ENCODE measurements at places on chromosomes 7 and 10.

DNA sequence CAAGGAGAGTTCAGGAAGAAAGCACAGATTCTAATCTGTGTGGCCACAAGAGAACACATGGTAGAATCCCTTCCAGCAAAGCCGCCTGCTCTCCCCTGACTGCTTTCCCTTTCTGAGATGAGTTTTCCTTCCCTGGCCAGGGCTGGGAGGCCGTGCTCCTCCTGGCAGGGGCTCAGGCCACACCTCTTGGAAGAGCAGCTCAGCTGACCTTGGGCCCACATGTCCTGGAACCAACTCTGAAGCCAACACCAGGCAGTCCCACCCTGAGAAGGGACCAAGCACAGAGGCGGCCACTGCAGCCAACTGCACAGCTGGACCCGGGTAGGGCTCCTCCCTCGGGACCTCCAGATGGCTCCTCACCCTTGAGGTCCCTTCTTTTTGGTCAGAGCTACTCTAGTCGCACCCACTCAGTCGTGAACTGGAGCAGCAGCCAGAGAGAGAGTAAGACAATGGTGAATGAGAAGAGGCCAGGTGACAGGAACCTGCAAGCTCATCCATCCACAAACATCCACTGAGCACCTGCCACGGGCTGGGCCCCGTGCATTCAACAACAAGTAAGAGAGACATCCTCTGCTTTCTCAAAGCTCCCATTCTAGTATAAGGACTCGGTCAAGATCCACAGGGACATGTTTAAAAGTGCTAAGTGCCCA, 40.3 kb downstream of the FAM53B start:
- no peak for DNase-seq

- DNase-seq, result no peak
These were observed 166.6 kb upstream of the AUTS2 start for GRCh38 chr7:69431626-69432025.

- no peak for DNase-seq
These were observed 152.5 kb downstream of the CREB5 start for GRCh38 chr7:28564755-28565374.

GRCh38 chr7:14055813-14056212, 66.3 kb upstream of the ETV1 start:
- DNase-seq, result no peak

DNA sequence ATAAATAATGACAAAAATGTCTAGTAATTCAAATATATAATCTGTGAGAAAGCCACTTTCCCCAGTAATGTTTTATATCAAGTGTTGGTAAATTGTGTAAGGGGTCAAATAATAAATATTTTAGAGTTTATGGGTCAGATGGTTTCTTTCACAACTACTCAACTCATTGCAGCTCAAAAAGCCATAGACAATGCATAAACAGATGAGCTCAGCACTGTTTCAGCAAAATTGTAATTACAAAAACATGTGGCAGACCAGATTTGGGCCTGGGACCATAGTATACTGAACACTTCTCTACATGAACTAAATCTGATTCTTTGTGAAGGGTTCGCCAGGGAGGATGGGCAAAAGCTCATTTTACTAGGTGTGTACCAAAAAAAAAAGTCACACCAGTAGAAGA, 460.8 kb downstream of the NRG3 start:
- DNase-seq, result no peak

GRCh38 chr10:126063353-126063791, 167.0 kb downstream of the FANK1 start:
- no peak for DNase-seq

GRCh38 chr7:83640240-83640639, 8.7 kb downstream of the SEMA3E start:
- no peak for DNase-seq

GRCh38 chr7:47198159-47198558, 383.8 kb downstream of the TNS3 start:
- DNase-seq, result no peak

DNA sequence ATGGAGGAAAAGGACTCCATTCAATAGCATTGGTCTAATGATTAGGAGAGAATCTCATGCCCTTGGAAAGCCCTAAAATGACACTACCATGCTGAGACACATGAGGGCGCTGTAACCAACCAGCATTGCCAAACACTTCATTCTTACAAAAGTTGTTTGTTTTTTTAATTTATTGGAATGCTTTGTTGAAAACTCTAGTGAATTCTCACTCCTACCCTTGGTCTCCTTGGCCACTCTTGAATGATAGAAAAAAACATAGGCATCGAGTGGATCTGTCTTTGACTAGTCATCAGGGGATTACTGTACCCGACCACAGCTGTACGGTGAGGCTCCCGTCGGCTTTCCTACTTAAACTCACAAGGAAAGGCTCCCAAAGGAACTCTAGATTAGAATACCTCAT, 29.3 kb upstream of the ADD3 start:
- peak; percentile 43 for DNase-seq

DNA sequence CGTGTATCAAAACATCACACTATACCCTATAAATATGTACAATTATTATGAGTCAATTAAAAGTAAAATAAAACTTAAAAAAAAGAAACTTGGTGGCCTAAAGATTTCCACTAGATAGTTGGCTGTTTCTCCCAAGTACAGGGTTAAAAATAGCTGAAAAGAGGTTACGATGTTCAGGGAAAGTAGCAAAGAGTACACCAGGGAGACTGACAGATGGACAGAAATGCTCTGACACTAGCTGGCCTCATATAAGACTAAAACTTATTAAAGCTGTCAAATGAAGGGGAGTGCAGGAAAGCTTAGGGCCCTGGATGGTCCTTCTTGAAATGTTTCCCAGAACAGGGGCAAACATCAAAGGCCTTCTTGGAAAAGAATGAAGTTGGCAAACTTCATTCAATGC, 51.3 kb downstream of the TCAF1 start:
- DNase-seq, result no peak

- no peak for DNase-seq
These were observed 22.4 kb downstream of the KCNH2 start for GRCh38 chr7:150955519-150956394.

- DNase-seq, result no peak
These were observed 10.2 kb downstream of the LMTK2 start for GRCh38 chr7:98116656-98117461.

DNA sequence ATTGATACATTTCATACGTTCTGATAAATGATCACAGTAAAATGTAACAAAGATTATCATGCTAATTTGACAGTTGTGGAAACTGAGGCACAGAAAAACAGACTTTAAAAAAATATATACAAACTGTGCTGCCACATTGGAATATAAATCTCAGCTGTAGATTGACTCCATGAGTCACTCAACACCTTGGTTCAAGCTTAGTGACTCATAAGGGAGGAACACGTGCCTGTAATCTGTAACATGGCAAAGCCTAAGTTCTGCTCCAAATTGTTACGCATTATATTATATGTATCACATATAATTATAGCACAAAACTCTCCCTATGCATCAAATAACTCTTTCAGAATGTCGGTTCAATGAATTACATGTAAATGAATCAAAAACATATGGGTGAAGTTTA, 1047.5 kb downstream of the GATA3 start:
- no peak for DNase-seq

GRCh38 chr7:1028775-1029636, 15.3 kb upstream of the GPR146 start:
- DNase-seq, result peak; percentile 89

DNA sequence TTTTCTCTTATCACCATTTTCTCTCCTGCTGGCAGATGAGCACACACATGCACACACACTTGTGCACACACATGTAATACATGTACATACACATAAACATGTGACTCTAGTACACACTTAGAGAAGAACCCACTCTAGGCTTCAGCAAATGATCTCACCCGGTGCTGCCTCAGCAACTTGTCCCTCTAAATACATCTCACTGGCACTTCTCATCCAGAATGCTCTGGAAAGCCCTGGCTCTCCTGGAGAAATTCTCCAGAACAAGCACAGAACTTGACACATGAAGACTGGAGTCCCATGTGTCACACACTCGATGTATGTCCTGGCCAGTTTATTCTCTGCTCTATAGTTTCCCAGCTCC, 254.9 kb downstream of the ELMO1 start:
- no peak for DNase-seq

- DNase-seq, result no peak
These were observed 327.8 kb downstream of the WDR11 start for GRCh38 chr10:121179006-121179405.

- DNase-seq, result no peak
These were observed 75.0 kb downstream of the ZWINT start for GRCh38 chr10:56286096-56286495.

DNA sequence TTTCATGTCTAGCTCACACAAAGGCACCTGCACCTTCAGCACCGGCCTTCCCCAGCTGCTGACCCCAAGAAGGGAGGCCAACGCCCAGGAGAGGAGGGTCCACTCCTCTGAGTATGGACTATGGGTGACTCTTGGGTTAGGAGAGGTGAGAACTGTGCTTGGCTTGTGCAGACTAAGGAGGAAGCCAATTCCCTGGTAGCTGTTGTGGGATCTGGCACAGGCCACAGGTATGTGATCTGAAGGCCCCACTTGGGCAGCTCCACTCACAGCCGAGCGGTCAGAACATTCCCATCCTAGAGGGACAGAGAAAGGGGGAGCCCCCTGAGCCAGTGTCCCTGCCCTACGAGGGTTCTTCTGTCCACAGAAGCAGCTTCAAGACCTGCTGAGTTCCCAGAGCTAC, 52.8 kb upstream of the FIGNL1 start:
- no peak for DNase-seq

DNA sequence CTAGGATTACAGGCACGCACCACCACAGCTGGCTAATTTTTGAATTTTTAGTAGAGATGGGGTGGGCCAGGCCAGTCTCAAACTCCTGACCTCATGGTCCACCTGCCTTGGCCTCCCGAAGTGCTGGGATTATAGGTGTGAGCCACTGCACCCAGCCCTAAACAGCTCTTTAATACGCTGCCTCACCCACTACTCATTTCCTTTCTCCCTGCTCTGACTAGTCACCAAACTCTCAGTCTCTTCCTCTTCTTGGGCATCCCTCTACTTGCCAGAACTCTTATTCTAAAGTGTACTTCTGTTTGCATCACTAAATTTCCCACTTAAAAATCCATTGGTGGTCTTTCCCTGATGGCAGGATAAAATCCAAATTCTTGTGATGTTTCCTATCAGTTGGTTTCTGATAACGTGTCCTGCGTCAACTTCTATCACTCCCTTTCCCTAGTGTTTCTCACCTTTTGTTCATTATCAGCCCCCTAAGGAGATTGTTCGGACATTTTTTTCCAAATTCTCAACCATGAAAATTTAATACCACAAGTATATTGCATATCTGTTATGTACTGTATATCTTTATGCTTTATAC, 124.7 kb downstream of the CUBN start:
- no peak for DNase-seq

DNA sequence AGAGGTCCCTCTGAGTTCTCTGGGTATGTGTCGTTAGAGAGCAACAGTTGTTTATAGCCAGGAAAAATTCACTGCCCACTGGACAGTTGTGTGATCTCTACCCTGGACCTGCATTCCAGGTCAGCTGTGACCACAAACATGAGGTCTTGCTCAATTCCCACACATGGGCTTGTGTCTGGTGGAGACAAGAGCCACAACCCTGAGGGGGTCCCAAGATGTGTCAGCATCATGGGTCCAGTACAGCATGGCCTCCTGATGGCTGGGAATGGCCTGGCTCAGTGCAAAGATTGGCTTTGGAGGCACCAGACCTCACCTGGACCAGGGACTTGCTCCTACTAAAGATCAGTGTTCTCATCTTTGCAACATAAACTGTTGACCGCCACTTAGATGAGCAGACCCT, 751.6 kb downstream of the GRID1 start:
- DNase-seq, result no peak

DNA sequence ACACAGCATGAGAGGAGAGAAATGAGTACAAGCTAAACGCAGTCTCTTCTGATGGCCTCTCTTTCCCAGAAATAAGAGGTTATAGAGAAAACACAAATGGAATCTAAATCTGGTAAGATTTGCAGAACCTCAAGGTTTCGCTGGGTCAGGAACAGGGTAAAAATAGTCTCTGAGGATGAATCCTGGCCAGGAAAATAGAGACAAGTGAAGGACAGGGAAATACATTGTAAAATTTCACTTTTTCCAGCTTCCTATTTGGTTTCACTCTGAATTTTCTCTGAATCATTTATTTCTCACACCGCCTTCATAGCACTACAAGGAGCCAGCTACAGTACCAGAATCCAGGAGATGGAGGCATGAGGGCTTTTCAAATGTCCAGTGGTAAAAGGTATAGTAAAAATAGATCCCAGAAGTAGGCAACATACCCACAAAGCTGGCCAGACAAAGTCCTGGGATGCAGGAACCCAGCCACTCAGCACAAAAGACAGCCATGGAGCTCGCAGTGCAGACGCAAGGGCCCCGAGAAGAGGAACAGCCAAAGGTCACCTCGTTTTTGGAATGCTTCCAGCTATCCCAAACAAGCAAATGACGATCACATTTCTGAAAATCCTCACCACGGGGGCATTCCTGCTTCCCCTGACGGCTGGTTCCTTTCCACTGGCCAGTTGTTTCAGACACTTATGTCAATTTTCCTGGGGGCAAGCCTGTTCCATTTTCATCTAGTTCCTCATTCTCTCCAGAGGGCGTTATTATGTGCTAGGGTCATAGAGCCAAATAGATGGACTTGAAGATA, 21.5 kb upstream of the IKZF1 start:
- DNase-seq, result no peak

- no peak for DNase-seq
These were observed 8.2 kb downstream of the TRA2A start for GRCh38 chr7:23523486-23524075.

DNA sequence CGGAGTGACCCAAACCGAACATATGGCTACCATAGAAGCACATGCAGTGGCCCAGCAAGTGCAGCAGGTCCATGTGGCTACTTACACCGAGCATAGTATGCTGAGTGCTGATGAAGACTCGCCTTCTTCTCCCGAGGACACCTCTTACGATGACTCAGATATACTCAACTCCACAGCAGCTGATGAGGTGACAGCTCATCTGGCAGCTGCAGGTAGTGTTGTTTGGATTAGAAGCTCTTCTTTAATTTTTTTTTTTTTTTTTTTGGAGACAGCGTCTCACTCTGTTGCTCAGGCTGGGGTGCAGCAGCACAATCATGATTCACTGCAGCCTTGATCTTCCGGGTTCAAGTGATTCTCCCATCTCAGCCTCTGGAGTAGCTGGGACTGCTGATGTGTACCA, 45.8 kb downstream of the NRF1 start:
- DNase-seq, result no peak

DNA sequence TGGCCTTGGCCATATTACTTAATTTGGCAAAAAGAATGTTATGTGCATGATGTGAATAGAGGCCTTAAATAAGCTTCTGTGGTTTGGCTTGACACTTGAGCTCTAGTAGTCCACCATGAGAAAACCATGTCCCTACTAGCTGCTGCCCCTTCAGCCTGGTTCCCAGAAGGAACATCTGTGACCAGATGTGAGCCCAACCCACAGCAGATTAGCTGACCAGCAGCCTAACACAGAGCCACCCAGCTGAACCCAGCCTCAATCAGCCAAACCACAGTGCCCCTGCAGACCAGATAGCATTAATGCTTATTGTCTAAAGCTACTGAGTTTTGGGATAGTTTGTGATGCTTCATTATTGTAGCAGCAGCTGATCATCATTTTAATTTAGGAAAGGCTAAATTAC, 16.6 kb downstream of the JAZF1 start:
- no peak for DNase-seq

GRCh38 chr10:107733328-107734130, 569.0 kb upstream of the SORCS1 start:
- DNase-seq, result no peak
